ENCODE measurements at places on chromosomes 2 and 18.

- no peak for DNase-seq
These were observed 92.7 kb downstream of the EIPR1 start for GRCh38 chr2:3284657-3285630.

DNA sequence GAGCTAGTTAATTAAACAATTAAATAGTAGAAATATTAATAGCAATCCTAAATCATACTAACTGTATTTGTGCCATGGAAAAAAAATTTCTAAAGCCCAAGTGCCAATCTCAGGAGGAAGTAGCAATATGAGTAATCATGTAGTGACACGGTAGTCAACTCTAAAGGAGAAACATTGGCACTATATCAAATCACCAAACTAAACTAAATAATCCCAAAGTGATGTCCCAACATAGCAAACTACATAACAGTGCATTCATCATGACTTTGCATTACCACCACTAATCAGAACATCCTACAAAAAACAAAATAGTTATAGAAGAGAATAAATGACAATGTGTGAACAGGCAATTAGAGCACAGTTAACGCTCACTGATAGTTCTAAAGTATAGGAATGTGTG, 195.1 kb downstream of the EXOC6B start:
- DNase-seq, result no peak

DNA sequence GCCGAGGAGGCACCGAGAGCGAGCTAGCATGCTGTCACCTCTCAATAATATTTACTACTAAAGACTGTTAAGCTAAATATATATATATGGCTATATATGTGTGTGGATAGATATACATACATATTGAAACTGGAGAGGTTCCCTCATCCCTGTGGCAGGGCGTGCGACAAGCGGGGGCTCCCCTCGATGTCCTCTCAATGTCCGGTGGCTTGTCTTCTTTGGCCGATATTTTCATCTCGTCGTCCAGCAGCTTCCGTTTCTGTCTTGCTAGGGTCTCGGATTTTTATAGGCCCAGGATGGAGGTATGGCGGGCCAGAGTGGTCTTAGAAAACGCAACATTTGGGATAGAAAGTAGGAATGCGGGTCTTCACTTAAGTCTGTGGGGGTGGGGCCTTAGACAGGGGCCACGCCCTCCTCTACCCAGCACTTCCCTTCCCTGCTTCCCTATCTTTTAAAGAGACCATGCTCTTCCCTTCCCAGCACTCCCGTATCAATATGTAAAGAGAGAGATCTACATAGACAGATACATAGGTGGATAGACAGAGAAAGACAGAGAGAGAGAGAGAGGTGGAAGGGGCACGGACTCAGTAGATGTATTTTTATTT, 866.8 kb downstream of the DSC3 start:
- no peak for DNase-seq

DNA sequence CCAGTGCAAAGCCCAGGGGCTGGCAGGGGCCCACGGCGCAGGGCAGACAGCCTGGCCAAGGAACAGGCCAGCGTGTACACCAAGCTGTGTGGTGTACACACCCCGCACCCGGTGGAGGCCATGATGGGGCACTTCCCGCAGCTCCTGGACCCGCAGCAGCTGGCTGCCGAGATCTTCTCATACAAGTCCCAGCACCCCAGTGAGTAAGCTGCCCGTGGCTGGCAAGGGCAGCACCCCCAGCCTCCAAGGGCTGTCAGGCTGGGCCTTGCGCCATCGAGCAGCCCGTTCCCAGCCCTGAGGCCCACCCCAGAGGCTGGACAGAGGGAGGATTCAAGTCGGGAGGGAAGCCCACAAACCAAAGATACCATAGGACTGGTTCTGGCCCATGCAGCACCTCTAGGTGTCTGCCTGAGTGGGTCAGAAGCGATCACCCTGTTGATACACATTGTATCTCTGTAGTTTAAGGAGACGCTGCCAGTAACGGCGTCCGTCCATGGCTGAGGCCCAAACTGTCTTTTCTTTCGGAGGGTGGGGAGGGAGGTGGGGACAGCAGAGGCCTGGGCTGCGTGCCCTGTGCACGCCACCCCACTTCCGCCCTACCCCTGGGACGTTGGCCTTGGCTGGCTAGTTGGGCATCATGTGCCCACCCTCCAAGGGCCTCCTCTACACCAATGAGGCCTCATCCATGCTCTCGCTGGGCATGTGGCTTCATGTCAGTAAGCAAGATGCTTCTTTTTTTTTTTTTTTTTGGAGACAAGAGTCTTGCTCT, 16.8 kb upstream of the MTERF4 start:
- DNase-seq, result no peak

DNA sequence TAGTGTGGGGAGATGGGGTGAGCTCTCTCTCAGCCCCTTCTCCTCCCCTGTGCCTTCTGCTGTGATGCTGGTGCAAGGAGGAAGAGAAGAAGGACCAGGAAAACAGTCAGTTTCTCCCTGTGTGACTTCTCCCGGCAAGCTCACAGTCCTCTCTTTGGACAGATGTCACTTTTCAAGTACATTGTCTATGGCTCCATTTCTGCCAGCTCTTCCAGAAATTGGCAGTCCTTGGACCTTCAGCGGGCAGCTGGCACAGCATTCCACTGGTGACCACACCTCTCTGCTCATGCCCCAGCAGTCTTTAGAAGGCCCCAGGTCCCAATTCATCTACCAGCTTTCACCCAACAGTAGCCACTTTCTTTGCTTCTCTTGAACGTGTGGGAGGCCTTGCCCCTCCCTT, 63.9 kb downstream of the AOX1 start:
- no peak for DNase-seq

- DNase-seq, result no peak
These were observed 54.2 kb downstream of the LTBP1 start for GRCh38 chr2:33000986-33001385.

DNA sequence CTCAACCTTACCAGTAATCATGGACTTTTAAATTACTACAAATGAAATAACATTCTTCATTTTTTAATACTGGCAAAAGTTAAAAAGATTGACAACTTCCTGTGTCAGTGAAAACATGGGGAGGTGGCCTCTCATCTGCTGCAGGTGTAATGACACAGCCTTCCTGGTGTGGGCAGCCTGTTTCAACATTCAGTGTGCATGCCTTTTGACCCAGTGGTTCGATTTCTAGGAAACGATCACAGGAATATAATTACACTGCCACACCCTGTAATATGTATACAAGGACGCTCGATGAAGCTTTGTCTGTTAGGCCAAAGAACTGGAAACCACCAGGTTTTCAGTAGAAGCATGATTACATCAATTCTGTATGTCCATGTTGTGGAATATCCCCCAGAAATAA, 68.7 kb downstream of the MTHFD2 start:
- DNase-seq, result no peak
